GM10248 (cell line): ENCODE measurements at places on chromosomes 7 and 10.

GRCh38 chr7:150356265-150356897 lies 12.2 kb upstream of the REPIN1 start:
- peak; percentile 60 for DNase-seq

GRCh38 chr10:92203919-92204623 lies 86.8 kb downstream of the CPEB3 start:
- DNase-seq, result no peak

DNA sequence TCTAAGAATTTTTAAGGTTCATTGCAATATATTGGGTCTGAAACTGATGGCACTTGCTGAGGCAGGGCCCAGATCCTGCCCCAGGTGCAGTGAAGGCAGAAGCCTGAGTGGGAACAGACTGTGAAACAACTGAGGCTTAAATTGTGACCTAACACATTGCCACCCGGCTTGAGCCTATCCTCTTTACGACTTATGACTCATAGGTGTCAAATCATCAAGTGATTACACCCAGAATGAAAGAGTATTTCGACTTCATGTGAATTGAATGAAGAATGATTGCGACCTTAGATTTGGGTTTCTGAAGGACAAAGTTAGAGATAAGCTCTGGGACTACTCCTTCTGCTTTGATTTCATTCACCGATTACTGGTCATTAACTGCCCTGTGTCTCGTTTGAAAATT lies 200.9 kb downstream of the CREB5 start:
- DNase-seq, result no peak

DNA sequence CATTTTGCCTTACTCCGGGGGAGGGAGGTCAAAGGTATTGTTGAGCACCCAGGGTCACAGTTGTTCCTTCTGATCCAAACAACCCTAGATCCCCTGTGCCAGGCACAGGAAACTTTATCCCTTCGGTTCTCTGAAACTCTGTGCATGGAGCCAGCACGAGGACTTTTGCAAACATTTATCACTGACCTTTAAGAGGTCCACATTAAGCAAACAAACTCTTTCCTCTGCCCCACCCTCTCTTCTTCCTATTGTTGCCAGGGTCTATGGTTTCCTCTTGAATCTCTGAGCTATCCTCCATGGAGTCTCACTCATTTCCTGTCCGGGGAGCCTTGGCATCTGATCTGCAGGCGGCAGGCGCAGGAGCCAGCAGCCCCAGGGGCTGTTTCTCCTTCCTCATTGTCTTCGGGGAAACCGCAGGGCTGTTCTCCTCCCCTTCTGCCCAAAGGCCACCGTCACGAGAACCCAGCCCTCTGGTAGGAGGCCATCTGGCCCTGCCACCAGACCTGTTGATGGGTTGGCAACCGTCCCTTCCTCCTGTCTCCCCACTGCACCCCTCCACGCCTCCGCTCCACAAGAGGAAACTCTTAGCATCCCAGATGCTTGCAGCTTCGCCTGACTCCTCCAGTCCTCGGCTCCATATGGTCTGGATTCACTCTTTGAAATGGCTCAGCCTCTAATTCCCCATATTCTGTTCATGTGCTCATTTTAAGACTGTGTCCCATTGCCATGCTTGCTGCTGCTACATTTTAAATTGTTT lies 327.3 kb upstream of the NRP1 start:
- no peak for DNase-seq

DNA sequence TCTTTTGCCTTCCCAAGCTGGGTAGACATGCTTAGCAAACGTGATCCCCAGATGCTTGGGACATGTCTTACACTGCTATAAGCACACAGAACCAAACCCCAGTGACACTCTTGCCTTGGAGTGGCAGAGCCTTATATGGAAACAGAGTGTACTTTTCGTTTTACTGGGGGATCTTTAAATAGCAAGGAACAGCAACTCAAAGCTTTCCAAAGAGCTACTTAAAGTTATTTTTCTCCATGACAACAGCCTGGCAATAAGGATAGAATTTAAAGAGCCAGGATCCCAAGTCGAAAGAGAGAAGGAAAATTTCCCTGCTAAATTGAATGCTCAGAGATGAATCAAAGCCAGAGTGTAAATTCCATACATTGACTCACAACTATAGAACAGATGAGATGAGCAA lies 67.8 kb downstream of the ZNF365 start:
- DNase-seq, result no peak

- no peak for DNase-seq
These were observed 151.7 kb downstream of the AUTS2 start for GRCh38 chr7:69749994-69750393.

- no peak for DNase-seq
These were observed 67.0 kb downstream of the MAP3K8 start for GRCh38 chr10:30500963-30501504.

DNA sequence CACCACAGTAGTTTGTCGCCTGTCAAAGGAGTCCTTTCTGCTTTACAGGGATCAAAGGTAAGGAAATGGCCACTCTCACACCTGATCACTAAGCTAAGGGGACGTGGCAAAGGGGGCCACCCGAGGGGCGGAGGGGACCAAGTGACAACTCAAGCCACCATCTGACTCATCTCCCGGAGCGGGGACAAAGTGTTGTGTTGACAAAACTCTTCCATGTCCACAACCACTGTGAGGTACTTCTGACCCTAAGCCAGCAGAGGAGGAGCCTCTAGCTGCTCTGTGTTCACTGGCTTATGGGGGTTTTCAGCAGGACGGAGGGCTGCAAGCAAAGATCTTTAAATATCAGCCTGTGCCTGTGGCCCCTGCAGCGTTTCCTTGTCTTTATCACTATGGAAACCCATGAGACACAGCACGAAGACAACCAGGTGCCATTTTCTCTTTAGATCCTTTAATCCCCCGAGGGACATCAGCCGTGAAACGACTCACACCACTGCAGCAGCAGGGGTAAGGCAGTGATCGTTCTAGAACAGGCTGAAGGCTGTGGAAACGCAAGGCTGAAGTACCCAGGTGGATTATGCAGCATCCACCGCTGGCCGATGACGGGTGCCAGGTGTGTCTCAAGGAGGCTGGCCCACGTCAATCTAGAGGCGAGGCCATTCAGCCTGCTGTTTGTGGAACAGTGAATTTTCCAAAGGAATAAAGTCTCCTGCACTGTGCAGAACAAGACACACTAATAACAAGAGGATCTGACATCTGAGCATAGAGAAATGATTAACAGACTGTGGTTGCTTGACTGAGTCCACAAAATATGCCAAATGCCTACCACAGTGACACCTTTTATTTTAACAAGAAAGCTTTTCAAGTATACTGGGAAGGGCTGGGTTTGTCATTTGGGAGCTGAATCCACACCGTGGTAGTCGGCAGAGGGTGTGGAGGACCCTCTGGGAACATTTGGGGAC lies 26.6 kb upstream of the DDC start:
- DNase-seq, result no peak

GRCh38 chr10:86711513-86712316 lies 43.4 kb downstream of the LDB3 start:
- DNase-seq, result peak; percentile 83

GRCh38 chr7:30412782-30413504 lies 65.6 kb downstream of the NOD1 start:
- DNase-seq, result peak; percentile 48

GRCh38 chr7:30117896-30118295 lies 16.9 kb upstream of the MTURN start:
- no peak for DNase-seq

DNA sequence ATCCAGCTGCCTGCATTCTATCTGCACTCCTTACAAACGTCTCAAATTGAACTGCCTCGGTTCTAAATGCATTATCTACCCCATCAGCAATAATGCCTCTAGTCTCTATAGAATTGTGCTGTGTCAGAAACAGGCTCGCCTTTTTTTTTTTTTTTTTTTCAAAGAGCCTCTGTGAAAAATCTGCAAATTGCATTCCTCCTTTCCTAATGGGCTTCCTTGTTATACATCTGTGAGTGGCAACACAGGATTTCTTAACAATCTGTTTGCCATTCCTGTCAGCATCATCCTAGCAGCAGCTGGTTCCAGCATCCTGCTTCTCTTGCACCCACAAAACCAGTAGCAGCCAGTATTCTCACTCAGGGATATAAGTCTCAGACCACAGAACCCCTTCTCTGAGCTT lies 413.5 kb upstream of the SEMA3D start:
- no peak for DNase-seq
